Fibroblast of upper back skin (primary cell): ENCODE measurements at places on chromosomes 12 and 14.

GRCh38 chr12:76085520-76085868 is 1.0 kb upstream of the NAP1L1 start:
- DNase-seq: no peak

DNA sequence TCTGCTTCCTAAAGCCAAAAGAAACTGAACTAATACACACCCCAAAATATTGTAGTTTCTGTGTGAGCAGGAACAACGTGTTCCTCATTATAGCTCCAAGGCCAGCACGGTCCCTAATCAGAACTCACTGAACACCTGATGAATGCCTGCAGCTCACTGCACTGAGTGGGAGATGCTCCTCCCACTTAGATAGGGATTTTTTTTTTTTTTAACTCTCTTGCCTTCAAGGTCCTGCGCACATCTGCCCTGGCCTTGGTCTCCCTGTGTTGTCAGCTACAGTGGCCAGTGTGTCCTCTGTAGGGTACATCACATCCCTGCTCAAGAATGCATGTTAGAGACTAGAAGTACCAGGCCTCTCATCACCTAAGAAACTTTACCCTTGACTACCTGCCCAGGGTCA is 44.3 kb upstream of the TMPO start:
- DNase-seq: no peak

DNA sequence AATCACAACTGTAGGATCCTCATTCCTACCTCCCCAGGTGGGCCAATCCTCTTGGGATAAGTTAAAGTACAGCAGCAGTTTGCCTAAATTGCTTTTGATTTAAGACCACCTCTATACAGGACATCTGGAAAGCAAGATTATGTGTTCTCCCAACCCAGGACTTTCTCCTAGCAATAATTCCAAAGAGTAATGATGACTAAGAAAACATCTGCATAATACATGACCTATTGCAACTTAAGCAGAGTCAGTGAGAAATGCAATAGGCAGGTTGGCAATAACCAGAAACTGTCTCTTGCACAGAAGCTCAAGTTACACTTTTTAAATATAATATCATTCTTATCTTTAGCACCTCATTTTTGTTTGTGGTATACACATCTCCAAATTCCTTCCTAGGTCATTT is 275.4 kb downstream of the TRHDE start:
- DNase-seq: peak; percentile 60

DNA sequence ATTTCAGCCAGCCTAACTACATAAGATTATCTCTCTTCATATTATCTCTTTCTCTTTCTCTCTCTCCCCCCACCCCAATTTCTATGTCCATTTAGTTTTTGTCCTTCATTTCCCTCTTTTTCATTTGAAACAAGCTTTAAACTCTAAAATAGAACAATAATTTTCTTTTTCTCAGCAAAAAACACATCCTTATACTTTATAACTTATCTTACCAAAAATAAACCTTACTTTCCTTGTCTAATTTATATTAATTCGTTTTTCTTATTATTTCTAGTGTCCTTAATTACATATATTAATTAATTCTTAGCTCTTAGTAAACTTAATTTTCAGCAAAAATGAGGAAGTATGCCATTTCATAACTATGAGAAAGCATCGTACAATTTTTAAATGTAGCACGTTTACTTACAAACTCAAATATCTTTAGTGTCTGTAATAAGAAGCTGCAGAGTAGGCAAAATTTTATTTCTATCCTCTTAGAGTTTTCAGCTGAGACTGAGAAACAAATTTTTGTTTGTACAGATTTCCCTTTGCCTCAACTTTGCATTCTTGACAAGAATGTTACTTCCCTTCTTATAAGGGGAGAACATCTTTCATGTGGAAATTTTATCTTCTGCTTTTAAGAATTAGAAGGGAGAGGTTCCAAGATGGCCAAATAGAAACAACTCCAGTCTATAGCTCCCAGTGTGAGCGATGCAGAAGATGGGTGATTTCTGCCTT is 65.1 kb upstream of the ST8SIA1 start:
- DNase-seq: no peak

- no peak for DNase-seq
These were observed 23.7 kb downstream of the DEGS2 start for GRCh38 chr14:100135784-100136183.

- no peak for DNase-seq
These were observed 63.2 kb upstream of the PNMA1 start for GRCh38 chr14:73777420-73777819.

- DNase-seq: no peak
These were observed 59.6 kb downstream of the ZFP36L1 start for GRCh38 chr14:68733086-68733914.

DNA sequence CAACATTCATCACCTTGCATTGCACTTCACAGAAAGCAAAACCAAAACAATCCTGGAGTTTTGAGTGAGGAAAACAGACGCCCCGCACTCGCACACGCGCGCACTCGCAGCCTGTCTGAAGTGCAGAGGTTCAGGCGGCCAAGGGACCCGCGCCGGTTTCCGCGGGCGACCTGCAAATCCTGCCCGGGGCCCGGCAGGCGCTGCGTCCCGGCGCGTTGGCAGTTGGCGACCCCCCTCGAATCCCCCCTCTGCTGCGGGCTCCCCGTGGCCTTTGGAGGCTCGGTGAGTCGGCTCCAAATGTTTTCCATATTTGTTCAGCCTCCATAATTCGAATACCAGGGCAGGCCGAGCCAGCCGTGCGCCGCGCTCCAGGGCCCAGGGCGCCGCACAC is at the start of gene SSPN:
SSPN (plus strand) TSS at position 324 of the 391 bp plus-strand sequence. CDS start 100 bp downstream, outside the sequence.
- DNase-seq: peak; percentile 80

- no peak for DNase-seq
These were observed 272.5 kb downstream of the SLC15A4 start for GRCh38 chr12:128551266-128551665.

DNA sequence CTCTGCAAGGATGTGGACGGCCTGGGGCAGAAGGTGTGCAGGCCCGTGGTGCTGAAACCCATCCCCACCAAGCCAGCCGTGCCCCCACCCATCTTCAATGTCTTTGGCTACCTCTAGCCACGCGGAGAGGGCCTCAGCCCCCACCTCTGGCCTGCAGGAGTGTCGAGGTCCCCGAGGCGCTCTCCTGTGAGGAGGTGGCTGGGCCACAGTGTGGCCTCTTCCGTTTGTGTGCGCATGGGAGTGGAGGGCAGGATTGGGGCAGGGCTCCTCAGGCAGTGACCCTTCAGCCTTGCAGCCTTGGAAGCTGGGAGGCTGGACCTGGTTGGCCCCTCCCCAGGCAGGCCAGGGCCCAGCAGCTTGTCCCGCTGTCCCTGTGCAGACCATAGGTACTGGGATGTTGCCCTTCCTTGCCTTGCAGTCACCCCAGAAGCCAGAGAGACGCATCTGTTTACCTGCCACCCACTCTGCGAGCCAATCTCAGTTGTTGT is 1.9 kb downstream of the FAM181A start:
- no peak for DNase-seq

DNA sequence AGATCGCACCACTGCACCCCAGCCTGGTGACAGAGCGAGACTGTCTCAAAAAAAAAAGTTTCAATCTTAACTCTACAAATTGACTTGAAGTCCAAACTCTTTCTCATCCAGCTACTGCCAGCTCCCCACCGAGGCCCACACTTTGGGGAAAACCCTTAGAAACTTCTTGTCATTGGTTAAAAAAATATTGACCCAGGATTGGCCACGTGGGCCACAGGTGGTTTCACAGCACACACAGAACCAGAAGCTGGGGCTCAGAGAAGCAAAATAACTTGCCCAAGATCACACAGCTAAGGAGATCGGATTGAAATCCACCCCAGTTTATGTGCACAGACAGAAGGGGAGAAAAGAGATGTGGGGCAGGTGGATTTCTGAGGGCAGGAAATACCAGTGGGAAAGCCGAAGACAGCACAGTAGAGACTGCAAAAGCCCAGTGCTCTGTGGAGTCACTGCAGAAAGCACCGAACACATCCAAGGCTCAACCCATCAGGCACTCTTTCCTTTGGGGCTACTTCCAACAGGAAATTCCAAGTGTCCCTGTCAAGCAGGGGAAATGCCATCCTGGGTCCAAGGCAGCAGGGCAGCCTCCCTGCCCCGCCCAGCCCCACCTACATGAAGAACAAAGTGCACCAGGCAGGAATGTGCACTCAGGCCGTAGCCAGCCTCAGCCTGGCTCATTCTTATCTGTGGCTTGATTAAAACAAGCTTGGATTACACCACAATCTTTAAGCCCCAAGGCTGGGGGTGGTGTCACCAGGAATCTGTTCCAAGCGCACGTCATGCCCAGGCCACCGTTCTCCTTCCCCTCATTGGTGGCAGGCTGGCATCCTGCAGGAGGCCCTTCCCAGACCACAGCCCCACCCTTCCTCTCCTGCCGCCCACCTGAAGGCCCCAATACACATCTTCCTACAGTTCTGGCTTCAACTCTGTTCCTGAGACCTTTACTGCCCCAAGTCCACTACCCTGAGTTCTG is 72.5 kb downstream of the ITPK1 start:
- peak; percentile 30 for DNase-seq

- DNase-seq: no peak
These were observed 106.7 kb downstream of the PRMT8 start for GRCh38 chr12:3597526-3598210.

GRCh38 chr12:92058664-92059063 is 87.0 kb downstream of the BTG1 start:
- no peak for DNase-seq

- no peak for DNase-seq
These were observed 105.6 kb upstream of the FRMD6 start for GRCh38 chr14:51546099-51546498.

- DNase-seq: peak; percentile 57
These were observed 298.6 kb upstream of the NOVA1 start for GRCh38 chr14:26896447-26896846.

DNA sequence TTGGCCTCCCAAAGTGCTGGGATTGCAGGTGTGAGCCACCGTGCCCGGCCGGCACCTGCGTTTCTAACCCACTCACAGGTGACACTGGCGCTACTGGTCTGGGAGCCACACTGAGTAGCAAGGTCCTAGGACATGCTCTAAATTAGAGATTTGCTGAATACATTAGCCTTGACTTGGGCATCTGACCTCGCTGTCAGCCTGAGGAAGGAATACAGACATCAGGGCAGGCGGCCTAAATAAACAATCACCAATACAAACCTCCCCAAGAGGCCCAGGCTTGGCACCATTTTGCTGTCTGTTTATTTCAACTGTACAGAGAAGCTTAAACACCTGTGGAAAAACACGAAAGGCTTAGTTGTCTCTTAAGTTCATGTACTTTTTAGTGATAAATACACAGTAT is 27.5 kb downstream of the P2RX4 start:
- DNase-seq: no peak

DNA sequence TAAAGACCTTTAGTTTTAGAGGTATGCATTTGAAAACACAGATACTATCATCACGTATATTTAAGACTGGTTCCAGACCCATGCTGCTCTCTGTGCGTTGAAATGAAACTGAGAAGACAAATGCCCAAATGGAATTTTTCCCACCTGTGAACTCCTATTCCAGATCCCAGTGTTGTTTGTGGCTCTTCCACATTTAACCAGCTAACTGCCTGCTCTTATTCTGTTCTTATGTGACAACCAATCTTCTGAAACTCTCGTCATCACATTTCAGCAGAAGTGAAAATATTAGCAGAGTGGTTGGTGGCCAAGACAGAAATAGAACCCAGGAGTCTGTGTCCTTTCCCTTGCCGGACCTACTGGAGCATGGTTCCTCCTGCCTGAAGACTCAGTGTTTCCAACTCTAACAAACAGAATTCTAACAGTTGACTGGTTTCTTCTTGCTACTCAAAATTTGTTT is 460.2 kb downstream of the RAD51B start:
- no peak for DNase-seq

DNA sequence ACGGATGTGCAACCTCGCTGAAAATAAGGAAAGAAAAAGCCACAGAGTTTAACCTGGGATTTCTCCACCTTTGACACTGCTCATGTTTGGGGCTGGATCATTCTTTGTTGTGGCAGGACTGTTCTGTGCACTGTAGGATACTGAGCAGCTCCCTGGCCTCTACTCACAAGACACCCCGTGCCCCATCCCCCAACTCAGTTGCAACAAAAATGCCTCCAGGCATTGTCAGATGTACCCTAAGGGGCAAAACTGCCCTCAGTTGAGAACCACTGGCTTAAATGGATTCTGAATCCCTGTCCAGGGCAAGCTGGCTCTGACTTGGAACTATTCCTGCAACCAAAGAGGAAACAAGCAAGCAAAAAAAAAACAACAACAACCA is 2.1 kb downstream of the GLTP start:
- DNase-seq: no peak

- DNase-seq: no peak
These were observed 62.3 kb downstream of the SUSD6 start for GRCh38 chr14:69673578-69674305.

GRCh38 chr12:27723212-27723611 is 12.6 kb downstream of the MRPS35 start:
- no peak for DNase-seq

DNA sequence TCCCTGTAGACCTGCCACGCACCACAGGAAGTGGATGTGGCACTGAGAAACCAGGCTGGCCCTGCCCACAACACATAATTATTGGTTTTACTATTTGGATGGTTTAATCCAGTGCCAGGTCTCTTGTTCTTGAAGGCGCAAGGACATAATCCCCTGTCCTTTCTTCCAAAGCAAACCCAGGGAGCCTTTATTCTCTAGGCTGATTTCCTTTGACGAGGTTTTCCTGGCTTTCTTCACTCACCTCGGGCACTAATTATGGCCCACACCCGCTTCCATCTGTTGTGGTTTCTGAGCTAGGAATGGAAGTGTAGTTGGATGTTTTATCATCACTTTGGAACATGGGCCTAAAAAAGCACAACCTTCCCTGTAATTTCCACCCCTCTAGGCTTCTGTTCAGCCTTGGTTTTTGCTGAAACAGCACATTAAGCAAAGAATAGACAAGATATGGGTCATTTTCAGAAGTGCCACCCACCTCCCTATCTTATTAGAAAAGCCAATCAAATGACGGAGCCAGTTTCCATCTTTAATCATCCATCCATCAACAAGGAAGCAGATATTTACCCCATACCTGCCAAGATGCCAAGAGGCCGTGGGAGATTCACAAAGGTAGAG is 73.9 kb downstream of the PPP1R36 start:
- no peak for DNase-seq

DNA sequence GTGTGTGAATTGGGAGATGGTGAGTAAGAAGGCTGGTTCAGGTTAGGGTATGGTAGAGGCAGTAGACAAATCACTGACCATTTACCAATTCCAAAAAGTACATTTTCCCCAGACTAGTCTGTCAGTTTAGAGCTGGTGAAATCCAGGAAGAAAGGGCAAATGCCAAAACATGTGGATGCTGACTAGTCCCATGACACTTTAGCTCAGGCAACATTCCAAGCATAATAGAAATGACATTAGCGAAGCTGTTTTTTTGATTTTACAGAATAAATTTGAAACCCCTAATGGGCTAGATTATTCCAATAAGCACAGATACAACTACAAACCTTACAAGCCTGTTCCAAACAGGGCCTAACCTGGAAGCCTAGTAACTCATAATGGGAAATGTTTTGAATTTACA is 884.2 kb downstream of the FLRT2 start:
- DNase-seq: no peak

GRCh38 chr12:52662918-52663229 is 10.9 kb upstream of the KRT2 start:
- DNase-seq: no peak

DNA sequence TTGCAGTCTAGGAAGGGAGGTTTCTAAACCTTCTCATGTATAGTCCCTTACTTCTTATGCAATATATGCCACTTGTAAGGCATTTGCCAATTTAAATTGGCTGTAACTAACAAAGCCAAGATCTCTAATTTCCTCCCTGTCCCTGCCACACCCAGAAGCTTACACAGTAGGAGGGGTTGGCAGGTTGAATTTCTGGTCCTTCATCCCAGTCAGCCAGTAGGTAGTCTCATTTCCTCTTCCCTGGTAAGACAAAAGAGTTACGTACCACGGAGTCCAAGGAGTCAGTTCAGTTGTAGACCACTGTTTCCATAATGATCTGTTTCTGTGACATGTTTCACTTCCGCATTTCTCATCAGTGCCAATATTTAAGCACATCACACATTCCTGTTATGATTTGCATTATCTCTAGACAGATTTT is 47.0 kb upstream of the PLBD1 start:
- DNase-seq: no peak
